ENCODE measurements at places on chromosomes 12 and 14.

GRCh38 chr14:104691546-104692260, 2.3 kb downstream of the INF2 start:
- DNase-seq, result no peak

DNA sequence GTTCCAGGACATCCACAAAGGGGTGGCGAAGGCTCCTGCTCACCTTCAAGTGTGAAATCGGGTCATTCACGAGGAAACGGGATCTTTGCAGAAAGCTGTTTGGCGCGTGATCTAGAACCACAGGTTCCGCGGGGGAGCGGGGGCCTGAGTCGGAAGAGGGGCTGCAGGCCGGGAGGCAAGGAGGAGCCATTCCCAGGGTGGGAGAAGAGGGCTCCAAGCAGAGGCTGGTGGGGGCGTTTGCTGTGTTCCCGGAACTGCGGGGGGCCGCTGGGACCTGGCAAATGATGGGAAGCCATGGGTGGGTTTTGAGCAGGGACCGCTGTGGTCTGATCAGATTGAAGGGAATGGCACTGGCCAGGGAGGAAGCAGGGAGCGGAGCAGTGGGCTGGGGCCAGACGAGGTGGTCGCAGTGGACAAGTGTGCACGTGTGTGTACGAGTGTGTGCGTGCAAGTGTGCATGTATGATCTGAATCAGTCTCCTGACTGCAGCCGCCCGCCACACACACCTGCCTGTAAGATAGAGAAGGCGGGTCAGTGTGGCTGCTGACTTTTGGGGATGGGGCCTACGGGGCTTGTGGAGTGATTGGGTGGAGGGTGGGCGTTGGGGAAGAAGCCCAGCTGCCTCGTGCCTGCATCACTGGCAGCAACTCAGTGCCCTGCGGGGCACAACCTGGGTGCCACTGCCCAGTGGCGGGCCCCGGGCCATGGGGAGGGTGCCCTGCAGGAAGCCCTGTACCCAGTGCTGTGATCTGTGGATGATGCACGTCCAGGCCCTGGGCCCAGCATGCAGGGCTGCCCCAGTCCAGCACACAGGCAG, 141.9 kb downstream of the KIF26A start:
- DNase-seq, result no peak

DNA sequence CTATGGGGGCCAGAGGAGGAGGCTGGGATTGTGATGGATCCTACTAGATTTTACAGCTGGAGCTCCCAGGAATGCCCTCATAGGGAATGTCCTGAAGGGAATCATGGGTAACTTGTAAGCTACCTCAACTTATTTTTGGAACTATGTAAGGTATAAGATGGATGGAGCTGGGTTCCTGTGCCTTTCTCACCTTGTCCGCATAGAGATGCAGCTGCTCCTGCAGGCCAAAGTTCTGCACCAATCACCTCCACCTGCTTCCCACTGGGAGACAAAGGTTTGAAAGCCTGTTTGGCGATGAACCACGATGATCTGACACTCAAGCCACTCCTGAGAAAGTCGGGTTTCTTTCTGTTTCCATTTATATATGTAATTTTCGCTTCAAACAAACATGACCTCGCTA, 648 bp upstream of the AKAP5 start:
- no peak for DNase-seq

DNA sequence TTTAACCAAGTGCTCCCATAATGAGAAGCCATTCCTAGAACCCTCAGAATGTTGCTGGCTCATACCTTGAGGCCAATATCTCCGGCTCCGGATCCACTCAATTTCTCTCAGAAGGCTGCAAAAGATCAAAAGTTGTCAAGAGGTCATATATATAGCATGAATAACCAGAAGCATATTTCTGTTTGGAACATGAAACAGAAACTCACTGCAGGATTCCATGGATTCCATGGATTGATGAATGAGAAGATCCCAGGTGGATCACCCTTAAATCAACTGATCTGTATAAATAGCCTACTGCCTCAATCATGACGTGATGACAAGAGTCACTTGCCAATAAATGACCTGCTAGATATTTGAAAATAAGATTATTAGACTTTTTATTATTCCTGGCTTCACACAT, 3.3 kb upstream of the NT5DC3 start:
- no peak for DNase-seq
